ENCODE measurements at places on chromosomes 7 and 10. TPM values are rescaled to one million over a fixed set of nuclear protein-coding genes. Genes with fewer than 3 reads are reported as not detected.

Gene CFAP58
- total RNA-seq: 0.34 TPM

Gene SH2D4B
- 0.07 TPM for total RNA-seq

GRCh38 chr10:127997937-127998336 lies 91.0 kb downstream of the PTPRE start:
- H3K27ac ChIP-seq: no peak overlapping the region
- H3K27me3 ChIP-seq: peaks cover 36% of the 10 kb centered on the region
- peaks cover 43% of the 10 kb centered on the region for H3K4me1 ChIP-seq
- peak overlapping the region; percentile 31 for H3K4me3 ChIP-seq

GRCh38 chr7:32206987-32207386 lies 136.8 kb upstream of the PDE1C start:
- no peak overlapping the region for H3K4me3 ChIP-seq
- no peaks in the 10 kb centered on the region for H3K4me1 ChIP-seq
- peaks cover 60% of the 10 kb centered on the region for H3K27me3 ChIP-seq
- H3K27ac ChIP-seq: no peak overlapping the region

GRCh38 chr7:50088463-50089129 lies 4.5 kb downstream of the ZPBP start:
- H3K4me3 ChIP-seq: no peak overlapping the region
- no peaks in the 10 kb centered on the region for H3K4me1 ChIP-seq
- H3K27ac ChIP-seq: no peak overlapping the region
- H3K27me3 ChIP-seq: peaks cover 3% of the 10 kb centered on the region
- no peak for DNase-seq

DNA sequence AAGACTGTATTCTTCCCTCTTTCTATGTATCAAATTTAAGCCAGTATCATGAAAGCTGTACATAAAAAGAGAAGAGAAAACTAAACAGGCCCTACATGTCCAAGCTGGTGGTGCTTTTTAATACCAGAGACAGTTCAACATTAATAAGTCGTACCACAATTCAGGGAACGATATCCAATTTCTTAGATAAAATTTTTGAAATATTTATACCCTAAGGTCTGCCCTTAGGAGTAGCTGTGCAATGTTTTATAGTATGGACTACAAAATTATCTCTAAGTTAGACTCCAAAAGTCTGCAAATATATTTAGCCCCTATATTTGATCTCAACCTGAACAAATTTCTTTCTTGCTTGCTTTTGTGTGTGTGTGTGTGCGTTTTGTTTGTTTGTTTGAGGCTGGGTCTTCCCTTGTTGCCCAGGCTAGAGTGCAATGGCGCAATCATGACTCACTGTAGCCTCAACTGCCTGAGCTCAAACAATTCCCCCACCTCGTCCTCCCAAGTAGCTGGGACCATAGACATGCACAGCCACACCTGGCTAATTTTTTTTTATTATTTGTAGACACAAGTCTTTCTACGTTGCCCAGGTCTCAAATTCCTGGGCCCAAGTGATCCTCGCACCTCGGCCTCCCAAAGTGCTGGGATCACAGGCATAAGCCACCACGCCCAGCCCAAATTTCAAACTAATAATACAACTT lies 13.2 kb downstream of the ARHGAP19 start:
- no peaks in the 10 kb centered on the region for H3K27me3 ChIP-seq
- H3K27ac ChIP-seq: peak overlapping the region; percentile 20
